CD4-positive, alpha-beta memory T cell (primary cell): ENCODE measurements at places on chromosomes 4 and X. TPM values are rescaled to one million over a fixed set of nuclear protein-coding genes. Genes with fewer than 3 reads are reported as not detected.

GRCh38 chr4:101009471-101009870 lies 337.9 kb downstream of the PPP3CA start:
- no peak for DNase-seq

DNA sequence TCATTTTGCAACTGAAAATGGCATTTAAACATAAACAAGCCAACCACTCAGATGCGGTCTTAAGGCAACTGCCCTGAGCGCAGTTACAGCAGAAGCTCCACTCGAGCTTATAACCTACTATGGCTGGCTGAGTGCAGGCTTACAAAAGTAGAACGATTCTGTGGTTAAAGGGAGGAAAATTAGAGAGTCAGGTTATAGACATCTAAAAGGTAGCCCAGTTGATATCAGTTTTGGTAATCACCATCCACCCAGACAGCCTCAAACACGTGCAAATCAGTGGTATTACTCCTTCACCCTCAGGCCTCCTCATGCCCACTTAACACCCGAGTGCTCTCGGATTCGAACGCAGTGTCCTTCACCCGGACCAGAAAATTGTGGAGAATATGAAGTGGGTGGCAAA lies 3.1 kb downstream of the LEF1 start:
- DNase-seq, result peak; percentile 40

DNA sequence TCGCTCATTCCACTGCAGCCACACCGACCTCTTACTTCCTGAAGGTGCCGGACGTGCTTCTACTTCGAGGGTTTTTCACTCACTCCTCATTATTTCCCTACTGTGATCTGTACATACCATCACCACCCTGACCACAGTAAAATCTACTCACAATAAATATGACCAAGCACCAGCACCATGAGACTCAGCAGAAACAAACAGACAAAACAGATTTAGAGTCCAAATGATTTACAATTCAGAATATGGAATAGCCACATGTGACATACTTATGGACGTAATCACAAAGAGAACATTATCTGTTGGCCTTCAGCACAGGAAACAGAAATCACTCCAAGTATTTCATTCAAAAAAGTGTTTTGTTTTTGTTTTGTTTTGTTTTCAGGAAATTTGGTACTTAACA lies 16.1 kb upstream of the KLB start:
- no peak for DNase-seq

DNA sequence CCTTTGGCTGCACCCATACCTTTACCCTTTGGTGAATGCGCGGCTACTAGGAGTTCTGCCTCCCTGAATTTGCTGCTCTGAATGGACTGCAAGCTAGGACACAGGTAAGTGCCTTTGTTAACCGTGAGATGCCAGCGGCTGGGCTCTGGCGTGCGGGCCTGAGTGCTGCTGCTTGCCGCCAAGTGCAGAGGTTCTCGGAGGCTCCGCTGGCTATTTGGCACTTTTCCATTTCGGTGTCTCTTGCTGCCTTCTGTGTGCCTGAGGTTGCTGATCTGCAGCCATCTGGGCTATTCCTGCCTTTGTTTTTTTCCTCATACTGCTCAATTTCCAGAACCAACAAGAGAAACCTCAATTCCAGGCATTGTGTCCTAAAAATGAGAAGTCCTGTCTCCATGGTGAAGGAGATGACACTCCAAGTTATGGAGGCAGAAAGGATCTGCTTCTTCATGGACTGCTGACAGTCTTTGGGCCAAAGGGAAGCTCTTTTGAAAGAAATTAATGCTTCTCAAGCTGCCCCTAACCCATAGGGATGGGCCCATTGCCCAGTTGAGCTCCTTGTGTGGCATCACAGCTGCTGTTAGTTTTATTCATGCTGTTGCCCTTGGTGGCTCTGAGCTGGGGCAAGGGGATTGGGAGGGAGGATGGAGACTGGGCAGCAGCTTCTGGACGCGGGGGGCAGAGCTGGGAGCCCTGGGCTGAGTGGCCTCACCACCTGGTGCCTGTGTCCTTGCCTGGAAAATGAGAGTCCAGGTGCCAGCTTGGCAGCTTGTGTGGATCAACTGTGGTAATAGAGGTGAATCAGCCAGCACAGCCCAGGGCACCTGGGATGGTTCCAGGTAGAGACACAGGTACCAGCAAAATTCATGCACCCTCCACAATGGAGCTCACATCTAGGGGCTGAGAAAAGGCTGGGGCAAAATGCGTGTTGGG lies 3.8 kb upstream of the TBC1D14 start:
- no peak for DNase-seq

- peak; percentile 9 for DNase-seq
These were observed 22.8 kb downstream of the NDST4 start for GRCh38 chr4:115090483-115091075.

HSFX2 gene
- 0.64 TPM for total RNA-seq

GRCh38 chr4:186999686-187000085 lies 276.0 kb upstream of the FAT1 start:
- DNase-seq, result no peak

CXorf65 gene
- total RNA-seq, result 51.6 TPM

DNA sequence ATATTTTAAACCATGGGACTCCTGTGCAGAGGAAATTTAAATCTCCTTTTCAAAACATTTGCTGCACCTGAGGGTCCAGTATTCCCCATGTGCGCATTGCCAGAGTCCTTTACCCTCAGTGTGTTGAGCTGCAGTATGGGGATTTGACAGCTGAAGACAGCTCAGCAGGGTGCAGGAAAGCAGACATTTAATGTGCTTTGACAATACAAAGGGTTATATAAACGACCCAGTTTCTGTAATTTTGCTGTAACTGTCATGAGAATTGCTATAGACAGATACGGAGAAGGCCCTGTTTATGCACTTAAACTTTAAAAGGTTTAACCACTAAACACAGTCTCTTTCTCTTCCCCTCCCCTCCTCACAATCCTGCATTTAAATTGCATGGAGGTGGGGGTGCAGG lies 393.4 kb downstream of the MID1IP1 start:
- no peak for DNase-seq

GRCh38 chr4:39609454-39609931 lies 29.2 kb downstream of the SMIM14 start:
- DNase-seq, result no peak

DSPP gene
- not detected for total RNA-seq

GRCh38 chr4:162323919-162324318 lies 160.1 kb upstream of the FSTL5 start:
- DNase-seq, result no peak

GAGE1 gene
- not detected for total RNA-seq

DNA sequence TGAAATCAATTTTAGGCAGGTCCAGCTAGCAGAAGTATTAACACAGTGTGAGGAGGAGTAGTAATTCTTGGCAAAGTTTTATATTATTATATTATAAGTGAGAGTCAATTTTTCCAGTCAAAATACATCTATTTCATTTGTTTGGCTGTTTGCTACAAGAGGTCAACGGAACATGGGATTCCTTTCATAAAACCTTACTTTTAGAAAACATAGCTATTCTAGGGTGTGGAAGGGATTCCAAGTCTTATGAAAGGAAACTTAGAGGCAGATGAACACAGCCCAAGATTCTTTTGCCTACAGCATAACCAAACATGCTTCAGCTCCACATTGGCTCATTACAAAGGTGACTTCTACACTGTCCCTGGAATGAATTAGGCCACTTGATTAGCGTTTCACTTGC lies 29.9 kb upstream of the PCDH19 start:
- DNase-seq, result no peak

GRCh38 chr4:68361146-68361589 lies 11.3 kb upstream of the YTHDC1 start:
- DNase-seq, result no peak

DNA sequence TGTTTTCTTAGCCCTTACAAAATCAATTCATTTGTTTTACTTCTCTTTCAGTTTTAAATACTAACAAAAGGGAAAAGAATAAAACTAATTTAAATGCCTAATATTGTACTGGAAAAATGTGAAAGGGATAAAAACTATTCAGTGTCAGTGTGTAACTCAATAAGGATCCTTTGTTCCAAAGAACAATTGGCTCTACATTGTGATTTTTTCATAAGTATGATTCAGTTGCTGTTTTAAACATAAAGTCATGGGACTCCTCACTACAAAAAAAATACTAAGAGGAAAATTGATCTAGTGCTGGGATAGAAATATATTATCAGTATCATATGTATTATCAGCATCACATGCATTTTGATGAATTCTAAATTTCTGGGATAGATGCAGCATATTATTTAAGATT lies 199.4 kb upstream of the TRAM1L1 start:
- no peak for DNase-seq

FMR1NB gene
- not detected for total RNA-seq

MFAP3L gene
- 2.1 TPM for total RNA-seq

SHOX gene
- total RNA-seq, result not detected

GRCh38 chr4:81257816-81258215 lies 42.8 kb upstream of the PRKG2 start:
- no peak for DNase-seq

GRCh38 chr4:24778464-24779225 lies 16.7 kb upstream of the SOD3 start:
- no peak for DNase-seq
